ENCODE measurements at places on chromosomes 11 and 22.
A peak's percentile ranks its signal among the peaks of the same experiment; 100 is the strongest.

DNA sequence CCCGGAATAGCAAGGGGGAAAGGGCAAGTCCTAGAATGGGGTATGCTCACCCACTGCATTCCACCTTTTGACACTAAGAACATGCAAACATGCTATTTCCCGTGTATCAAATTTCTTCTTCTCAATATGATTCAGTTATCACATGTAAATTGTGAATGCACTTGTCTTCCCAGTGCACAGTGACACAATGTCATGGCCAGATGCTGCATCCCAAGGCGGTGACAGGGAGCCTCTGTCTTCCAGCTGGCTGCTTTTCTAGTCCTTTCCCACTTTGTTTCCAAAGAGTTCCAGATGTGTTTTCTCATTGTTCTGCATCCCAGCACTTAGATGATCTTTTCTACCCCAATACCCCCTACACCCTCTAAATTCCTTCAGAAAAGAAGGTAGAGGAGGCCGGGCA is 12.4 kb downstream of the SLC25A18 start:
- no peak for DNase-seq

GRCh38 chr11:87597725-87598124 is 560.0 kb downstream of the TMEM135 start:
- DNase-seq, result no peak

DNA sequence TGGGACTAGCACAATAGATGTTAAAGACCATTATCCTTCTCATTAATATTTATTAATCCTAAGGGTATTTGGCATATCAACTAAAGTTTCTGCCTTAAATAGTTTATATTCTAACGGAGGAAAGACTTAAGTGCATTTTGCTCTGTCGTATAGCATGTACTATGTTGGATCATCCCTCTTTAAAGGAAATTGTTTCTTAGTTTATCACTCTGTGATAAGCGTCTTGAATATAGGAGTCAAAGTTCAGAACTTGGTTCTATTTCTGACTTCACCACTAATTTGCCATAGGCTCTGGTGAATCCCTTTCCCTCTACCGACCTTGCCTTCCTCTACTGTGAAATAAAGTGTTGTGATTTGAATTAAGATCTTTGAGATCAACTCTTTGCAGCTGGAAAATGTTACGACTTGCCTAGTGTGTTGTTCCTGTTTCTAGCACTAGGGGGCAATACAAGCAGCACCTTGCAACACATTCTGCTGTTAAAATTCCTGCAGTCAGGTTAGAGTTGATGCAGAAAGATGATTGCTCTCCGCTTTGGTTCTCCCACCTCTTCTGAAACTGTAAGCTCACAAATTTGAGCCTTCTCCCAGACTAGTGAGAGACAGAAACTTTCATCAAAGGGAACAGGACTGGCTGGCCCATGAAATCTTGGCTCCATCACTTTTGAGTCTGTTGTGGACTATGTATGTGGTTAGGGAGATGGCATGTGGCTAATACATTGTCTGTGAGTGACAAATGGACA is 27.8 kb upstream of the ZNRF3 start:
- peak; percentile 80 for DNase-seq

GRCh38 chr22:29043906-29044575 is 17.6 kb downstream of the C22orf31 start:
- DNase-seq, result peak; percentile 49
